ENCODE measurements at places on chromosomes 2 and 18.

DNA sequence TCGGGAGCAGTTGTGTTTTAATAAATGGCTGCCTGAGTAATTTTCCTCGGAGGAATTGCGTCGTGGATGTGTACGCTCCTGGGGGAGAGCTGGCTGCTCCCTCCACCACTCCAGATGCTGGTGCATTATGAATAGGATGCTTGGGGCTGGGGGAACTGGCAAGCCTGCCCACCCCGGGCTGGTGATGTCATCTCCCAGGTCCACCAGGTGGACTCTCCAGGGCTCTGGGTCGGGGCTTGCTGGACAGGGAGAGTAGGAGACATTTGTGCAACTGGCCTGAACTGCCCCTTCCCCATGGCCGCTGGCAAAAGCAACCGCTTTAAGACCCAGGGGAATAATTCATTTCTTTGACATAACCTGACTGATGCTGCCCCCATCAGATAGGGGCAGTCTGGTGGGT, 158.7 kb downstream of the KLHL29 start:
- DNase-seq, result no peak

DNA sequence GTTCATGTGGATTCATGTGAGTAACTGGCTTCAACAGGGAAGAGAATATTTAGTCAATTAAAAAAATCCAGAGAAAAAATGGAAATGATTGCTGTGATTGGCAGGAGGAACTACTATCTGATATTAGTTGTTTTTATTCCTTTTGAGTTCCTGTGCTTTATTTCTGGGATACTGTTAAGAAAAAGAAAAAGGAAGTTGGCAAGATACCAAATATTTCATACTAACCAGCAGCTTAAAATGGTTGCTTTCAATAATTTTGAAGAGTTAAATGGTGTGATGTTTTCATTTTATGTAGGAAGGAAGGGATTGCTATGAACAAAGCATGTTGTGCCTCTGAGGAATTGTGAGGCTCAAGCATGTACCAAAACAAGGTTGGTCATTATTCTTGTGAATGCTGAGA, 8.1 kb upstream of the MTX2 start:
- DNase-seq, result no peak

- DNase-seq, result no peak
Measured at GRCh38 chr2:167826906-167827305, 420.5 kb downstream of the STK39 start.

DNA sequence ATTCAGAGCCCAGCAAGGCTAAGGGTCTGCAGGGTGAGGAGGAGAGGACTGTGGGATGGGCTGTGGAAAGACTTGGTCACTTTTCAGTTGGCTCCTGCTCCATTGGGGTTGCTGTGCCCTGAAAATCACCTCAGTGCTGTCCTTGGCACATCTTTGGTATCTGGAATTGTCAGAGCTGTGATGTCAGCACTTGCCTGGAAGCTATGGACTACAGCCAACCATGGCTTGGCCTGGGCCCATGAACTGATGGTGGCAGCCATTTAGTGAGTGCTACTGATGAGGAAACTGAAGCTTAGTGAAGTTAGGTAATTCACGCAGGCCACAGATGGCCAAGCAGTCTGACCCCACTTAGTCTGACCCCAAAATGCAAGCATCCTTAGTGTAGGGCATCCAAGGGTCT, 121.8 kb upstream of the SERPINE2 start:
- DNase-seq, result no peak

DNA sequence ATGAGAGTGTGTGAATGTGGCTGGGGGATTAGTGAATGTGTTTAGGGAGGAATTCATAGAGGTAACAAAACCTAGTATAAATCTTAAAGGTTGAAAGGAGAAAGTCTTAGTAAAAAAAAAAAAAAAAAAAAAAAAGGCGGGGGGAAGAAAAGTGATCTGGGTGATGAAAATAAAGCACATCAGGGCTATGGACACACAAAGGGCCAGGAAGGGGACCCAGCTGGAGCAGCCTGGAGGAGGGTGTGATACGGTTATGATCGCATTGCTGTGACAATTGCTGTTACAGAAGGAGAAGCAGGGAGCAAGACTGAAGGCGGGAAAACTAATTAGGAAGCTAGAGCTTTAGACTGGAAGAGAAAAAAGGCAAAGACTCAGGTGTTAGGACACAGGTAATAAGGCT, 85.4 kb downstream of the DLGAP1 start:
- no peak for DNase-seq

- no peak for DNase-seq
Measured at GRCh38 chr18:46750626-46751025, 6.2 kb downstream of the ST8SIA5 start.

DNA sequence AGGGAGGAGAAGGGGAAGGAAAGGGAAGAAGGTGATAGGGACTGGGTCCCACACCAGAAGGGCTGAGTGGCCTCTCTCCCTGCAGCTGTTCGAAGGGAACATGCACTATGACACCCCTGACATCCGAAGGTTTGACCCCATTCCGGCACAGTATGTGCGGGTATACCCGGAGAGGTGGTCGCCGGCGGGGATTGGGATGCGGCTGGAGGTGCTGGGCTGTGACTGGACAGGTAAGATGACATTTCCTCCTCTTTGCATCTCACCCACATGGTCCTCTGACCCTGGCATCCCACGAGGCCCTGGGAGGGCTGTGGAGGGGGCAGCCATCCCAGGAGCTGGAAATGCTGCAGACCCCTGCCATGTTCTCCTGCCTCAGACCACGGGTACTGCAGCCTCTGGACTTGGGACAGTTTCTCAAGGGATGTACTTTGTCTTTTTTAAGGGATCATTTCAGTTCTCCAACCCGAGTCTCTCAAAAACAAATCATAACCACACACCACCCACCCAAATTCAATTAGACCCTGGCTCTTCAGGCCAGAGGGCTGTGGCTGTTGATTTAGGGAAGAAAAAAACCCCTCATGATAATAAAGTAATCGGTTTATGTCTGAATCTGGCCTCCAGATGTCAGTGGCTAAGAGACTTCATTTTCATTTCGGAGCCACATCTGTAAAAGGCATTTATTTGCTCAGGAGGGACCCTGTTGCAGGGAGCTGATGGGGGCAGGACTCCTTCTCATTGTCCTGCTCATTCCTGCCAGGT, 63.5 kb downstream of the NRP2 start:
- no peak for DNase-seq

DNA sequence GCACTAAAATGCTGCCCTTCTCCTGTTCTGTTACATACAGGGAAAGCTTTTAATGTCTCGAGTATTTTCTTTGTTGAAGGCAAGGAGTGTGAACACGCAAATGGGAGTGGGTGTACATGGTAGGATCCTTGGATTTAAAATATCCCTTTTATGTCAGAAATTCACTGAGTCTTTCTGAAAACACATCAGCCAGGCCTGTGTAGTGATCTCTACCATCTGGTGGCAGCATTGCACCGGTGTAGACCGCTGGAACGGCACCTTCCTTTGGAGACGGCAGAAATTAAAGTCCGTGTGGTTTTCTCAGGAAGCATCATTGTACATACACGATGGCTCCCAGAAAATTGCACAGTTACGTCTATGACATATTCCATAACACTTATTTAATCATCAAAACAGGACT, 515.8 kb downstream of the GALR1 start:
- peak; percentile 11 for DNase-seq
